ENCODE measurements at places on chromosomes 11 and 22. TPM values are rescaled to one million over a fixed set of nuclear protein-coding genes. Genes with fewer than 3 reads are reported as not detected.

Gene FHIP1B
- total RNA-seq: 13.5 TPM

Gene INSC
- under 0.01 TPM for total RNA-seq

Gene TBX10
- total RNA-seq: not detected

Gene PANX3
- total RNA-seq: not detected

All from fibroblast of villous mesenchyme (primary cell).